ENCODE measurements at places on chromosomes 5 and 9.

- no peak for DNase-seq
Observed at GRCh38 chr5:102231693-102232619, 64.1 kb downstream of the SLCO4C1 start.

GRCh38 chr5:73692166-73692640 lies 66.2 kb downstream of the ARHGEF28 start:
- no peak for DNase-seq

DNA sequence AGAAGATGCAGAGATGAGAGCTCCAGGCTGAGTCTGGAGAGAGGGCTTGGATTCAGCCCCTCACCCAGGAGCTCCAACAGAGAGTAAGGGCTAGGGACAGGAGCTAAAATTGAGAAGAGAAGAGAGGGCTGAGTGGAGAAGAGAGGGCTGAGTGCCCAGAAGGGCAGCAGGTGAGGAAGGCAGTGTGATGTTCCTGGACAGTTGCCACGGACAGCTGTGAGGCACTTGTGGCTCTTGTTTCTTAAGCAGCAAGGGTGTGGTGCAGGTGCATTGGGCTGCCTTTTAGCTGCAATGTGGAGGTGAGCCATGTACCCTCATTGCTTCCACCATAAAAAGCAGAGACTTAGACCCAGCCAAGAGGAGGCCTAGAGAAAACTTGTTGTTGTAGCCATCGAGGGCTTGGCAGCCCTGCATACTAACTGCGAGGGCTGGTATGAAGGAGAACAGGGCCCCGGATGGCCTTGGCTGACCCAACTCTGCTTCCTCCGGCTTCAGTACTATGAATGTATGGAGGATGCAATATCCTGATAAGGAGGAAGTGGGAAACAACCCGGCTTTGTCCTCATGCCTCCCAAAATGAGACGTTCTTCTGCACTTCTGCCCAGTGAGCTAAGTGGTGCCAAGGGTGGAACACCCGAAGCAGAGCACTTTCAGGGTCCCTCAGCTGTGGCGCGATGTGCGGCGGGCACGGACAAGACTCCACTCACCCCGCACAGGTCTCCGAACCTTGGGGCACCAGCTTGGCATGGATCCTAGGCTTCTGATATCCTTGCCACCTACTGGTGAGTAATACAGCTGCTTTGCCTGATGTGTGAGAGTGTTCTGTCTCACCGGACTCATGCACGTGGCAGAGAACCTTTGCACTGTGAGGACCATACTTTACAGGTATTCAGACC lies 65.2 kb downstream of the LRRC70 start:
- no peak for DNase-seq

- DNase-seq: no peak
Observed at GRCh38 chr5:145697251-145697990, 137.7 kb downstream of the PRELID2 start.

- no peak for DNase-seq
Observed at GRCh38 chr5:151587796-151588555, 3.2 kb downstream of the FAT2 start.

GRCh38 chr5:149006426-149006825 lies 56.4 kb downstream of the SH3TC2 start:
- DNase-seq: no peak

DNA sequence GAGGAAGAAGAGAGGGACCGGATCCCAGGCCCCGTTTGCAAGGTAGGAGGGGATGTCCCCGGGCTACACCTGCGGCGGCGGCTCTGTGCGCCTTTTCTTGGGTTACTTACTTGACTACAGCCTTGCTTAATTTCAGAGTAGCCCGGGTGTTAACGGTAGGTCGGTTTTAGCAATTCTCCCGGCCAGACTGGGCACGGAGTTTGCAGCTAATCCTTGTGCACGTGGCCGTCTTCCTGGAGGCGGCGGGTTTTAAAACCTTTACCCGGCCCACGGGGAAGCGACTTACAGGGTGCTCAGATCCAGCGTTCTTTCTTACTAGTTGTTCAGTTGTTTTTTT lies 313 bp downstream of the BRIX1 start:
- no peak for DNase-seq

GRCh38 chr9:114629563-114630090 lies 18.5 kb downstream of the TMEM268 start:
- no peak for DNase-seq

DNA sequence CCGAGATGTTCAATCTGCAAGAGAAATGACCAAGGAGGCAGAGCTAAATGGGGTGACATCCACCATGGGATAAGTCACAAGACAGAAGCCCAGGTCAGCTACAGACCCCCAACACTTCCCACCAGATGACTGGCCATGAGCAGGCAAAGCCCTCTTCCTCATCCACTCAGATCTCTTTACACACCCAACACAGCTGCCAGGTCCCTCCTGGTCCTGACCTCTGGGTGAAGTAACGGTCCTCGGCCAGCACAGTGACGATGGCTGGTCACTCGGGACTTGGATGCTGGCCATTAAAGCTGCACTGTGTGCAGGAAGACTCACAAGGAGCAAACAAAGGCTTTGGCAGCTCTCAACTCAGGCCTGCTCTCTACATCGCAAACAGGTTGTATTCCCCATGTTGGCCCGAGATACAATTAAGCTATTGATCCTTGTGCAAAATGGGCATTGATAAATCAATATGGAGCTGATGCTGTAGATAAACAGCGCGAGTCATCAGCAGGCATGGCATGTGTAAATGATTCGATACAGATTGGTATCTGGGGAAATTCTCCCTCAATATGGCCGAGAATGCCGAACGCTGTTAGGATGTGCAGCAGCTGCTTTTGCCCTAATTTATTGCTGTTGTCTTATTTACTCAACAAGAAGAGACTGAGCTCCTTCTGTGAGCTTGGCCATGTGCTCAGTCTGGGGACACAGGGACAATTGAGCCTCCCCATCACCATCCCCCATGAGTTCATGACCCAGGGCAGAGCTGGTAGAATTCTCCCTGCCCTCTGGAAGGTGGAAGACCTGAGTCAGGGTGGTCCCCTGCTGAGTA lies 98.7 kb downstream of the C5orf15 start:
- DNase-seq: no peak

DNA sequence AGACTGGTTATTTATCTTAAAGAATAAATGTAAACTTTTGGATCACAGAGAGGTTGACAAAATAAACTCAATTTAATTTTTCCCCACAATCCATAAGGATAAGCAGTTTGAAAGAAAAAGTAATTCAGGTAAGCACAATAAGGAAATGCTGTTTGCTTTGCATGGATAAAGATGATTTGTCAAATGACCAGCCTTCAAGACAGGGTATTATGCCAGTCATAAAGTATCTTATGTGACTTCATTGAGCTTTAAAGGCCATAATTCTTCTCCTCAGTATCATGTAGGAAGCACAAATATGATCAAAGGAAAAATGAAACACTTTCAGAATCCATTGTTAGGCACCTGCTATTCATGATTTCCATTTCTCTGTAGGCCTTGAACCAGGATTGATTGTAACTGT lies 180.7 kb upstream of the PPP1R2B start:
- DNase-seq: no peak

GRCh38 chr5:149810856-149811255 lies 80.7 kb downstream of the PPARGC1B start:
- no peak for DNase-seq

DNA sequence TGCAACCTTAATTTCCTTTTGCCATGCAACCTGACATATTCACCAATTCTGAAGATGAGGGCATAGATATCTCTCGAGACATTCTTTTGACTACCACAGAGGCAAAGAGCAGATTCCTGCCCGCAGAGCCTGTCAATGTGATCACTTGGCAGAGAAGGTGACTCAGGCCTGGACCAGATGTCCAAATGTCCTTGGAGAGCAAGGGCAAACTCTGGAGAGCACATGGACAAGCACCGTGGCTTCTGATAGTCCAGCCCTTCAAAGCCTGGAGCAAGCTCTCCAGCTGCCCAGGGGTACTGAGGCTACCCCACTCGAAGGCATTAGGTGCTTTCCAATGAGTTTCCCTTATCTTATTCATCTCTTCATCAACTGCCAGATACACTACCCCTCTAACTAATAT lies 50.4 kb upstream of the ALDH1B1 start:
- no peak for DNase-seq

- DNase-seq: no peak
Observed at GRCh38 chr9:116198344-116198743, 44.8 kb downstream of the PAPPA start.

DNA sequence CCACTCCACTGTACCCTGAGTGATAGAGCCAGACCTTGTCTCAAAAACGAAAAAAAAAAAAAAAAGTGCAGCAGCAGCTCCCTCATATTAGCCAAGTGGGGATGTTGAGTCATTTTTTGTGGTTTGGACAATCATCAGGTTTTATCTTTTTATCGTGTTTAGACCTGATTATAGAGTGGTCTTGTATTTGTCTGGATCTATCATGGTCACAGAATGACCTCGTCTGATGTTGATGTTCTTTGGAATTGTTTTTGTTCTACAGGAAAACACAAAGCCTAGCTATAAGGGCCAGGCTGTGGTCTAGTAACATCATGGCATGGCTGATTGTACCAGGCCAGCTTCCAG lies 1.6 kb upstream of the FBXW11 start:
- DNase-seq: no peak

All from stimulated activated CD4-positive, alpha-beta T cell treated with anti-CD3 and anti-CD28 coated beads, Interleukin-12 subunit alpha, Interleukin-12 subunit beta, amount 100 ng/mL, for 24 hours (primary cell).